ENCODE measurements at places on chromosomes 11 and 22.

GRCh38 chr11:4393858-4394223 is 339 bp upstream of the TRIM21 start:
- no peak for DNase-seq

DNA sequence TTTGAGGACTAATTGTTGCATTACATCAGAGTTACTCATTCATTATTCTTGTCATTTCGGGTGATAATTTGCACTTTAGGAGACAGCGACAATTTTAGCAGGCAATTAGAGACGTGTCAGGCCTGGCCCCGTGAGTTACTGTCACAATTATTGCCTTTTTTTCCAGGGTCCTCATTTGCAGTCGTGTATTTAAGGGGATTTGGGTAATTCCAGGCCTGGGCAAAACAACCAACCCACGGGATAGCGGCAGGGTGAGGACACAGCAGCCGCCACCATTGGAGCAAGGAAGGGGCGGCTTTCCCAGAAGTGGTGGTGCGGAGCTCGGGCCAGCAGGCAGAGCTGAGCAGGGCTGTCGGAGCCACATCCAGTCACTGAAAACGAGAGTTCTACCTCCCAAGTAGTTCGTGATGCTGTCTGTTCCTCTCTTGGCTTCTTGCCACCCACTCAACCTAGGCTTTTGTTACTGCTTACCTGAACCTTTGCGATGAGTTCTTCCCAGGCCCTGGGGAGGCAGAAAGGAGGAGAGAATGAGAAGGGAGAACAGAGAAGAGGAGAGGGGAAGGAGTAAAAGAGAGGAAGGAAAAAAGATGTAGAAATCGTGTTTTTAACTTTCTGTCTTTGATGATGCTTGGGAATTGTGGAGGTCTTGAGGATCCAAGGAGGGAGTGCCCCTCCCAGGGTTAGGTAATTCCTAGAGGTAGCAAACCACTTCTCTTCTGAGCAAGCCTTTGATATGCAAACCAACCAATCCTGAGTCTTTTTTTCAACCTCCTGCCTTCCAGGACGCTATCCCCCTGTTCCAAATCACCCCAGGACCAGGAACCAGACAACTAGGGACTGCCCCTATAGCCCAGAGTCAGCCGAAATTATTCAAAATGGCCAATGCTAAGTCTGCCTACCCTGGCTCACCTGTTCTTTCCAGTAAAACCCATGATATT is 236.1 kb downstream of the MIAT start:
- DNase-seq = no peak

DNA sequence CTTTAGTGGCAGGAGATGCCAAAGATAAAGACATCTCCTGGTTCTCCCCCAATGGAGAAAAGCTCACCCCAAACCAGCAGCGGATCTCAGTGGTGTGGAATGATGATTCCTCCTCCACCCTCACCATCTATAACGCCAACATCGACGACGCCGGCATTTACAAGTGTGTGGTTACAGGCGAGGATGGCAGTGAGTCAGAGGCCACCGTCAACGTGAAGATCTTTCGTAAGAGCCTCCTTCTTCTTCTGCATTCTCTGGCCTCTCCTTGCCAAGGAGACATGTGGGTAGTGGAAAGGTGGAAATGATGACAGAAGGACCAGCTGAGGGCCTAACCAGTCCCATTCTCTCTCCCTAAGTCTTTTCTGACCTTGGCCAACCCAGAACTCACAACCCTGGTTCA is 110.1 kb upstream of the TTC12 start:
- DNase-seq = no peak

GRCh38 chr11:19474954-19475721 is 234.4 kb upstream of the E2F8 start:
- DNase-seq = no peak

- no peak for DNase-seq
Observed at GRCh38 chr11:95688501-95689222, 100.9 kb downstream of the FAM76B start.
